ENCODE measurements at places on chromosomes 3 and 15.

- peaks cover 2% of the 10 kb centered on the region for H3K27me3 ChIP-seq
- no peak for DNase-seq
- H3K4me3 ChIP-seq = no peak overlapping the region
- H3K36me3 ChIP-seq = no peaks in the 10 kb centered on the region
- H3K4me1 ChIP-seq = peaks cover 4% of the 10 kb centered on the region
These were observed 30.1 kb upstream of the MNS1 start for GRCh38 chr15:56495053-56495452.

DNA sequence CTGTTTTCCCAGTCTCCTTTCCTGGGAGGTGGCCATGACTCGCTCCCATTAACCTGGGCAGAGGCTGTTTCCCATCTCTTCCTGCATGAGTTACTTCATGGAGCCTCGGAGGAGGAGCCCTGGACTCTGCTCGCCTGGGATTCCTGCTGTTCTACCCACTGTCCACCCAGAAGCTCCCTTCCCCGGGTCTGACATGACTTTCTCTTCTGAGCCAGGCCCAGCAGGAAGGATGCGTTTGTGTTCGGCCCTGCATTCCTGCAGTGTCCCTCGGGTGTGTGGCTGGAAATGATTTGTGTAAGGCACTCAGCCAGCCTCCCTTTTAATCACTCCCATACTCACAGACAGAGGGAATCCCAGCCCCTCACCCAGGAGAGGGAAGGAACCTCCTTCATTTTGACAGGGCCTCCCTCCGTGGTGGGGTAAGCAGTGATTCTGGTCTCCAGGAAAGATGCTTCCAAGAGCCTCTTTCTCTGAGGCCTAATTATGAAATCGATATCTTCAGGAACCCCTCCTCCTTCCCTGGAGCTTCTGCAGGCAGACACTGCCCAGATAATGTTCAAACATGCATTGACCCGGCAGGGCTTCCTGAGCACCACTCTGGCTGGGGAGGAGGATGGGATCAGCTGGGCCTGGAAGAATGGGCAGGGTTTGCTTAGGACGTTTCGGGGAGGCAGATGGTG lies 41.6 kb upstream of the DLG1 start:
- no peak overlapping the region for H3K4me3 ChIP-seq
- DNase-seq = no peak
- H3K27me3 ChIP-seq = peaks cover 7% of the 10 kb centered on the region
- H3K4me1 ChIP-seq = peaks cover 4% of the 10 kb centered on the region
- no peak overlapping the region for H3K27ac ChIP-seq

DNA sequence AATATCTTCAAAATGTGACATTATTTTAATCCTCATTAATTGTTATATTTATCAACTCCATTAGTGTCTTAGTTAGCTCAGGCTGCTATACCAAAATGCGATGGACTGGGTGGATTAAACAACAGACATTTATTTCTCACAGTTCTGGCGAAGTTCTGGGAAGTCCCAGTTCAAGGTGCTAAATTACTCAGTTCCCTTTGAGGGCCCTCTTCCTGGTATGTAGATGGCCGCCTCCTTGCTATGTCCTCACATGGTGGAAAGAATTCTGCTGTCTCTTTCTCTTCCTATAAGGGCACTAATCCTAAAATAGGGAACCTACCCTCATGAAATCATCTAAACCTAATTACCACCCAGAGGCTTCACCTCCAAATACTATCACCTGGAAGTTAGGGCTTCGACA lies 38.8 kb upstream of the DUT start:
- no peaks in the 10 kb centered on the region for H3K4me1 ChIP-seq
- no peak for DNase-seq
- no peak overlapping the region for H3K27ac ChIP-seq
- H3K4me3 ChIP-seq = no peak overlapping the region

DNA sequence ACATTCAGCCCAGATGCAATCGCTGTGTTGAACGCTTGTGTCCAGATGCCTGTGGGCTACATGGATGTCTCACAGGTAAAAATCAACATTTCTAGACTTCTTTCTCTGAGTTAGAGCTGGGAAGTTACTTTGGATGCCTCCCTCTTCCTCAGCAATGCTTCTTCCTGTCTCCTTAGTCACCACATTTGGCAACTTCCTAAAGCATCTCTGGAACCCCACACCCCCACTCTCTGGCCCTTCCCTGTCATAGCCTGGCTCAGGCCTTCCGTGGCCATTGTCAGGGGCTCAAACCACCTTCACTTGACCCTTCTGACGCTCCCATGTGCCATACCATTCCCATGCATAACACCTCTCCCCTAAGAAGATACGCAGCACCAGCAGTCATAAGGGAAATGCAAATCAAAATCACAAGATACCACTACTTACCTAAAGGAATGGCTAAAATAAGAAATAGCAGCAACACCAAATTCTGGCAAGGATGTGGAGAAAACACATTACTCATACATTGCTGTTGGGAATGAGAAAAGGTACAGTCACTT lies 21.6 kb upstream of the RGMA start:
- no peak for DNase-seq
- H3K27ac ChIP-seq = no peak overlapping the region
- no peak overlapping the region for H3K4me3 ChIP-seq
- no peaks in the 10 kb centered on the region for H3K36me3 ChIP-seq
- no peaks in the 10 kb centered on the region for H3K4me1 ChIP-seq

- no peak overlapping the region for H3K27ac ChIP-seq
- no peak for DNase-seq
- H3K4me1 ChIP-seq = peaks cover 7% of the 10 kb centered on the region
- H3K36me3 ChIP-seq = peaks cover 35% of the 10 kb centered on the region
- no peak overlapping the region for H3K4me3 ChIP-seq
These were observed 297.4 kb downstream of the PLCL2 start for GRCh38 chr3:17182166-17182565.

DNA sequence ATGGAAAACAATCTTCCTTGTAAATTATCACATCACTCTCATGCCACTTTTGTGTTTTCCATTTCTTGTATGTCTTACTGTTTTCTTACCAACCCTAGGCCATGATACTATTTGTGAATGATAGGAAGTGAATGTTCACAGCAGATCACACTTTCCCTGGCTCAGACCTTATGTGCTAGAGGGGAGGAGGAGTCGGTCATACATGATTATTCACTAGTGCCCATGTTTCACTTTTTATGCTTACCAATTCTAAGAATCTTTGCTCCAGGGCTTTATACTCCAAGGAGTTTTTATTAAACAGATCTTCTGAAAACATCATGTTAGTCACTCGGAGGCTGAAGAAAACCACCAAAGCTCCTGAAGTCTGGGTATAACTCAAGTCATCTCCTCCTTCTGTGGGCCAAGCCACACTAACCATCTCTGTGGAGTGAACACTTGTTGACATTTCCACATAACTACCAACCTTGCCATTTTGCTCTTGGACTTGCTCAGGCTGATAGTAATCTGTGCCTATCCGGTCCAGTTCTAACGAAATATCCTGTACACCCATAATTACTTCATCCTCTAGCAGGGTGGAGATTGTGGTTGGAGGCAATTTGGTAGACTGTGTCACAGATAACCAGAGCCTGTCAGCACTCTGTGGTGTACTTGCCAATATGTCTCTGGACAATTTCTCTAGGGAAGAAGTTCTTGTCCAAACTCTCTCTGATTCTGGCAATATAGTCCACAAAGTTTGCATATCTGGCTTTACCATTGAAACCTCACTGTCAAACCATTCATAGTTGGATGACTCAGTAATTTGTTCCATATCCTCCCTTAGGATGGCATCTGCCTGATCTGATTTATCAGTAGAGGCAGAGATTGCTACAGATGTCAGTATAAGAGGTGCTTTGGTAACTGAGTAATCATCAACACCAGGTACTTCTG lies 76.8 kb downstream of the IMPG2 start:
- no peak overlapping the region for H3K4me3 ChIP-seq
- no peak overlapping the region for H3K27ac ChIP-seq
- peaks cover 14% of the 10 kb centered on the region for H3K36me3 ChIP-seq
- H3K4me1 ChIP-seq = no peaks in the 10 kb centered on the region
- no peaks in the 10 kb centered on the region for H3K27me3 ChIP-seq
- no peak for DNase-seq

GRCh38 chr15:58260205-58260724 lies 122.1 kb downstream of the AQP9 start:
- no peaks in the 10 kb centered on the region for H3K4me1 ChIP-seq
- DNase-seq = no peak
- no peak overlapping the region for H3K4me3 ChIP-seq
- H3K27me3 ChIP-seq = peaks cover 9% of the 10 kb centered on the region

DNA sequence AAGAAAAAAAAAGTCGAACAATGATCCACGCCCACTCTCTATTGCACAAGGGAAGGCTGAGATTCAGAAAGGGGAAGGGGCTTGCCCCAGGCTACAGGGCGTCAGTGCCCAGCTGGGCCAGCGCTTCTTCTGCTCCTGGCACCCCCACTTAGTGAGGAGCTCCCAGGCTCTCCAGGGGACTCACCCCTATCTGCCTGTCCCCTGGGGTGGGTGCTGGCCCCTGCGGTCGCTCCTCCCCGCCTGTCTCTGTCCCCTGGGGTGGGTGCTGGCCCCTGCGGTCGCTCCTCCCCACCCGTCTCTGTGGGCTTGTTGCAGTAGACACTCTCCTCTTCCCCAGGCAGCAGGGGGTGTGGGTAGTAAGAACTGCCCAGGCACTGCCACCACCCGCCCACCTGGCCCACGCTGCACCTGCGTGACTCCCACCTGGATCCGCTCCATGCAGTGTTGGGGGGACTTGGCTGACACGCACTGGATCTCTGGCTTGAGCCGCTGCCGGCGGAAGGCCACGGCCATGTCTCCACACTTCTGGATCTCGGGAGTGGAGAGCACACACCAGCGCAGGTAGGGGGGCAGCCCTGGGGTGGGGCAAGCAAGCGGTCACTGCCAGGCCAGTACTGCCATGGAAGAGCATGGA lies 14.6 kb downstream of the MELTF start:
- no peaks in the 10 kb centered on the region for H3K36me3 ChIP-seq
- no peaks in the 10 kb centered on the region for H3K4me1 ChIP-seq
- no peak for DNase-seq
- H3K4me3 ChIP-seq = no peak overlapping the region
- H3K27me3 ChIP-seq = peaks cover 2% of the 10 kb centered on the region
- H3K27ac ChIP-seq = no peak overlapping the region

GRCh38 chr3:175512700-175513099 lies 653.6 kb downstream of the NAALADL2 start:
- H3K27ac ChIP-seq = no peak overlapping the region
- H3K36me3 ChIP-seq = no peaks in the 10 kb centered on the region
- no peaks in the 10 kb centered on the region for H3K4me1 ChIP-seq
- no peak for DNase-seq
- H3K27me3 ChIP-seq = no peaks in the 10 kb centered on the region

GRCh38 chr15:97520689-97521088 lies 439.8 kb upstream of the ARRDC4 start:
- H3K27me3 ChIP-seq = no peaks in the 10 kb centered on the region
- no peaks in the 10 kb centered on the region for H3K36me3 ChIP-seq
- no peak for DNase-seq
- H3K4me1 ChIP-seq = no peaks in the 10 kb centered on the region
- H3K27ac ChIP-seq = no peak overlapping the region

GRCh38 chr3:19866751-19867347 lies 67.2 kb downstream of the EFHB start:
- peak; percentile 55 for DNase-seq
- peaks cover 7% of the 10 kb centered on the region for H3K27me3 ChIP-seq
- no peak overlapping the region for H3K27ac ChIP-seq
- no peaks in the 10 kb centered on the region for H3K36me3 ChIP-seq

- no peaks in the 10 kb centered on the region for H3K36me3 ChIP-seq
- no peak overlapping the region for H3K27ac ChIP-seq
- no peak overlapping the region for H3K4me3 ChIP-seq
- peaks cover 2% of the 10 kb centered on the region for H3K27me3 ChIP-seq
- DNase-seq = no peak
- H3K4me1 ChIP-seq = no peaks in the 10 kb centered on the region
These were observed 262.5 kb downstream of the SOX2 start for GRCh38 chr3:181974198-181974597.

DNA sequence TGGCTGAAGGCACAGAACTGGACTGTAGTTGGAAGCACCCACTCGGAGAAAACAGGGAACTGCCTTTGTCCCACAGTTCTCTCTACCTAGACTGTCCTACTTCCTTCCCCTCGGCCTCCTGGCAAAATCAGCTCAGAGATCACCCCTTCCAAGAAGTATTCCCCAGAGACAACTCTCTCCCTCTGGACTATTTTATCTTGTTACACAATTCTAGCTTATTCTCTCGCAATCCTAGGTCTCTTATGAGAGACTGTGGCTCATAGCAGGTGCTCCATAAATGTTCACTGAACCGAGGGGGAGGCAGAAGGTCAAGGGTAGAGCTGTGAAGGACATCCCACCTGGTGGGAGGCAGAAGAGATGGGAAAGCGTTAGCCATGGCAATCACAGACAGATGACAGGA lies 10.6 kb downstream of the HEG1 start:
- H3K36me3 ChIP-seq = peaks cover 2% of the 10 kb centered on the region
- DNase-seq = no peak
- no peak overlapping the region for H3K27ac ChIP-seq
- peaks cover 8% of the 10 kb centered on the region for H3K4me1 ChIP-seq

DNA sequence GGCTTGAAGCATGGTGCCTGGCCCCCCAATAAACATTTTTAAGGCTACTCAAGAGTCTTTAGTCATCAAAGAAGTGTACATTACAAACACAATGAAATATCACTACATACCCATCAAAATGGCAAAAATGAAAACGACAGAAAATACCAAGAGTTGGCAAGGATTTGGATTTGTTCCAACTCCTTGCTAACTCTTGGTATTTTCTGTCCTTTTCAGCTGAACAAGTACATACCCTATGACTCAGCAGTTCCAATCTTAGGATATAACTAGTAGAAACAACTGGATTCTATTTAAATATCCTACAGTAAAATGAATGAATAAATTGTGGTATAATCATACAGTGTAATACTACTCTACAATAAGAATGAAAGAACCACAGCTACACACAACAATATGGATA lies 25.1 kb upstream of the GABPB1 start:
- H3K27me3 ChIP-seq = no peaks in the 10 kb centered on the region
- H3K4me3 ChIP-seq = no peak overlapping the region
- no peak for DNase-seq
- H3K4me1 ChIP-seq = peaks cover 6% of the 10 kb centered on the region

GRCh38 chr3:56003129-56003528 lies 465.1 kb downstream of the ERC2 start:
- DNase-seq = no peak
- H3K27me3 ChIP-seq = peaks cover under 1% of the 10 kb centered on the region
- no peak overlapping the region for H3K4me3 ChIP-seq
- H3K4me1 ChIP-seq = no peaks in the 10 kb centered on the region
